ENCODE measurements at places on chromosomes 3 and 15.

DNA sequence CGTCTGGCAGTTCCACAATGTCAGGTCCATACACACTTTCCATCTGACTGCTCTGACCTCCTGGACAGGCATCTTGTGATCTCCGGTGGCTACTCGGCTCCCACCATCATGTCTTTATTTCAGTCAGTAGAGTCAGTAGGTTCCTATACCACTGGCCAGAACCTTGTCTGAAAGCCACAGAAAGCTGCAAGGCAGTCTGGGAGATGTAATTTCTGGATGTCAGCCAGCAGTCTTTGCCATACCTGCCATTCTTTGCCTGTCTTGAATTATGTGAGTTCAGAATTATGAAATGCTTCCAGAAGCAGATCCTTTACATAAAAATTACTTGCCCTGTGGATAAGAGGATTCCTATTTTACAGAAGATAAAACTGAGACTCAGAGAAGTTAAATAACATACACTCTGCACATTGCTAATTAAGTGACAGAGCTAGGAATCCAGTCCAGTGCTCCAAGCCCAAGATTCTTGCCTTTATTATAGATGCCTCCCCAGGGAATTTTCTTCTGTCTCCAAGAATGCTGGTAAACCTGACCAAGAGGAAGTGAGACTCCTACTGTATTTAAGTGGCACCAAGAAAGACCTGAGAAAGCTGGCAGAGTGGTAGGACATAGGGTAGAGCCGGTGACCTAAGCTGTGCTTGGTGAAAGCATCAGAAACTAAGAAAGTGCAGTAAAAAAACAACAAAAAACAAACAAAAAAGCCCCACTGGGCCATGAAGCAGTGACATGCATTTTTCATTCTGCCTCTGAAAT, 75.6 kb downstream of the IQCH start:
- no peak for DNase-seq

- no peak for DNase-seq
Measured at GRCh38 chr15:77066971-77067690, 3.8 kb downstream of the TSPAN3 start.

- DNase-seq, result no peak
Measured at GRCh38 chr15:40439461-40439959, 1.2 kb upstream of the BAHD1 start.

GRCh38 chr3:105764378-105765307, 104.2 kb downstream of the CBLB start:
- no peak for DNase-seq

DNA sequence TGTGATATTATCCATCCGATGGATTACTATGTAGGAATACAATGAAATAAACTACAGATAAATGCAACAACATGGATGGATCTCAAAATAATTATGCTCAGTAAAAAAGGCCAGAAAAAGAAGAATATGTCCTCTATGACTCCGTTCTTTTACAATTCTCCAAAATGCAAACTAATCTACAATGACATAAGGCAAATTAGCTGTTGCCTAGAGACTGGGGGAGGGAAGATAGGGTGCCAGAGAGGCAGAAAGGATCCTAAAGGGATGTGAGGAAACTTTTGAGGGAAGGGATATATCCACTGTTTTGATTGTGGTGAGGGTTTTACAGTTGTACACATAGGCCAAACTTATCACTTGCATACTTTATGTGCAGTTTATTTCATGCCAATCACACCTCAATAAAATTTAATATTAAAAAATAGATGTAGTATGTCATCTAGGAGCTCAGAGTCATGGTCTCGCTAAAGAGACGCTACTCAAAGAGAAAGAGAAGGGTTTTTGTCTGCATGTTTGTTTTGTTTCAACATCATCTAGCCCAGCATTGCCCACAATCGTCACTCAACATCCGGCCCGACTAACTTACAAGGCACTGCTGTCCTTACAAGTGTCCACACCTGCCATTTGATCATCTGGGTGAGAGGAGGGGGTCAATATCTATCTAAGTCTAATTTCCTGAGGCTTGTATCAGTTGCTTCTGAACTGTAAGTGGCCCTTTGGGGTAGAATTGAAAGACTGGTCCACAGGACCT, 29.5 kb downstream of the HES1 start:
- no peak for DNase-seq

GRCh38 chr3:160448845-160449635, 546 bp downstream of the TRIM59 start:
- no peak for DNase-seq

DNA sequence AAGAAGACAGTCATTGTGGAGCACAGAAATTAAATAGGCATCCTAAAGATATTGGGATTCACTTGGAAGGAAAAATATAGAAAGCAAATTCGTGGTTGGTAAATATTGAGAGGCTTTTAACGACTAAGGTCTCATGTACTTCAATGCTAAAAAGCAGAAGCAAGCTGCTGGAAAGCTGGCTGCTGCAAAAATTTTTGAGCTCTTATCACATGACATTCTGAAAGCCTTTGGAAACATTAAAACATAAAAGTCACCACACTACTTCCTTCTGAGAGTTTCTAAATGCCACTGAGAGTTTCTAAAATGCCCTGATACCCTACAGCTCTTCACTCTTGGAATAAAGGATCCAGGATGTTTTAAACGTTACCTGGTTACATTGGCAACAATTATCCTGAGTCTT, 39.0 kb upstream of the CBLB start:
- DNase-seq, result no peak
